NCI-H526 treated with DMSO at 0.1 percent for 48 hours (cell line): ENCODE measurements at places on chromosomes 2 and 18.
A peak's percentile ranks its signal among the peaks of the same experiment; 100 is the strongest.

GRCh38 chr2:191311627-191312026 is 66.4 kb downstream of the MYO1B start:
- no peak for DNase-seq

DNA sequence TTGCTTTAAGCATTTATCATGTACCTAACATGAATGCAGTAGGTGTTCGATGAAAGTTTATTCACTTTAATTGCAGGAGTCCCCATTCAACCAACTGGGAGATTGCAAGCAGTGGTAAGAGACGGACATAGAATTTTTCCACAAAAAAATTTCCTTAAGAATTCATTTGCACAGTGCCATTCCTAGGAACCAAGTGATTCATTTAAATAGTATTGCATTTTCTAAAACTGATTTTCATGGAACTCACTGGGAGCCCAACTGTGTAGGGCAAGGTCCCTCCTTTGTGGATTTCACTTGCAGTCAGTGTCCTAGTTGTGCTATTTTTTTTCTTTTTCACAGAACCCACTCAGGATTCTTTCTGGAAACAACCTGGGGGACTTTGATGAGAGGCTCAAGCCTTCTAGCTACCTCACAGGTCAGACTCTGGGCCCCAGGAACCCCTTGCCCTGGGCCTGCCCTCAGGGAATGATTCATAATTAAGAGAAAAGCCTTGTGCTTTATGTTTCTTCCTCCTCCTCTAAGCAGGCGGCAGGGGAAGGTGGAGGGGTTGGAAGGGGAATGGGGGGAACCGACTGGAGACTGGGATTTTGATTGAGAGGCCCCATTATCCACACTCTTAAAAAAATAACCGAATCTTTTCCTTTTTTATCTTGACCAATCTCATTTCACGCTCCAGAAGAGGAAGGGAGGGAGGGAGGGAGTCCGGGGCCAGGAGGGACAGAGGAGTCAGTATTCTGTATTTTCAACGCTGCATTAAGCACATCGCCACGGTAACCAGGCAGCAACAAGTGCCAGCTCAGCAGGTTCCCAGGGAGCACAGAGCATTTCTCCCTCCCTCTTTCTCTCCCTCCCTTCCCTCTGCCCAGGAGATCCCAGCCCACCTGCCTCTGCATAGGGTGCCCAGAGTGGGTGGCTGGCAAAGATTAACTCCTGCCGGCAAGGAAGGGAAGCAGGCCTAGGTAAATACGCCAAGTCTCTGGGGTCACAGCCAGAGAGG is 51.8 kb downstream of the PSD4 start:
- peak; percentile 86 for DNase-seq

- no peak for DNase-seq
These were observed at the start of gene HAAO for GRCh38 chr2:42792583-42793333. Gene HAAO, minus strand, starts transcription at chr2:42792583. Its CDS starts 47 bp downstream, at chr2:42792536.

- no peak for DNase-seq
These were observed 53.1 kb upstream of the ABCA12 start for GRCh38 chr2:215191477-215191876.

GRCh38 chr2:212181646-212182045 is 357.0 kb downstream of the ERBB4 start:
- DNase-seq = no peak

- DNase-seq = no peak
These were observed 41.7 kb downstream of the FRZB start for GRCh38 chr2:182824767-182825158.

DNA sequence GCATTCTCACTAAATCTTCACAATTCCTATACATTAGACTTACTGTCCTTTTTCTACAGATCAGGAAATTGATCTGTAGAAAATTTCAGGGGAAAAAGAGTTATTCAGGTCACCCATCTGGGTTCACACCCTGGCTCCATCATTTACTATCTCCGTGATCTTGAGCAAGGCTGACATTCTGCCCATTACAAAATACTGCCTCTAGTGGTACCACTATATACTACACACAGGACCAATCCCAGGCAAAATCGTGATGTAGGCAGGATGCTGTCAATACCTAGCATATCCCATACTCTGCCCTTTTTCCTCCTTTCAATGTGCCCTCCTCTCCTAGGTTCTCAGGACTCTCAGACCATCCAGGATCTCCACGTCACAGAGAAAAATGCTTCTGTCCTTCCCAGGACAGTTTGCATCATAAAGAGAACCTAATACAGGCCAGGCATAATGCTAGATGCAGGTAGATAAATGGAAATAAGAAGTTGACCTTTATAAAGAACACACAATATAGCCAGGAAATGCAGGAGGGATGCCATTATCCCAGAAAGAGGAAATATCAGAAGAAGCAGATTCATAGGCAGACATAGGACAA is 101.9 kb downstream of the CDH20 start:
- no peak for DNase-seq

DNA sequence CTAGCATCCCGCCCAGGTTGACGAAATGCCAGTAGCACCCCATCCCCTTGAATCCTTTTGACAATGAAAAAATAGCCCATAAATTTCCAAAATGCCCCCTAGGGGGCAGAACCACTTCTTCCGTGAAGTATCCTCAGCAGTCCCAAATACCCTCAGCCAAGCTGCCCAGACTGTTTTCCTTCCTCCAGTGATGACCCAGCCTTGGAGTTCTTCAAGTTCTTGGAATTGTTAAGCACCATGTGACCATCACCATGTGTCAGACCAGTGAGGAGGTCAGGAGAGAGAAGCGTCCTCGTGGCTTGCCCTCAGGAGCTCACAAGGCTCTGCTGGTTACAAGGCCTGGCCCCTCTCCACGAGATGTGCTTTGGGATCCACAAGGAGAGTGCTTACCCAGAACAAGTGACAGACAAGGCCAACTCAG is 1.4 kb upstream of the SLC23A3 start:
- DNase-seq = no peak

DNA sequence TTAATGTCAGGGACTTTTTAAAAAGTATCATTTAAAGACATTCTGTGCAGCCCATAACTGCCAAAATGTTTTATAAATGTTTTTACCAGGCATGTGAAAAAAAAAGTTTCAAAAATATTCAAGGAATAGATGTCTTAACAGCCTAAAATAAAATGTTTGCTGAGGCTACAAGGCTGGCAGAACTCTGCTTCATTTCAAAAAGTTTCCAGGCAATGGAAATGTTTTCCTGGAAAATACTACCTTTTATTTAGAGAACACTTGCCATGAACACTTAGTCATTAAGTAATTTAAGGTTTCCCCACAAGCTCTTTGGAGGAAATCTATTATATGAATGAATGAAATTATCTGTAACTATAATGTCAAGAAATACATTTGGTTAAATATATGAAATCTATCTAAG is 68.8 kb downstream of the THADA start:
- no peak for DNase-seq

- no peak for DNase-seq
These were observed 11.6 kb downstream of the CD28 start for GRCh38 chr2:203718087-203718486.

- DNase-seq = no peak
These were observed 145.1 kb upstream of the ITGB6 start for GRCh38 chr2:160345071-160345764.
